Stimulated activated CD4-positive, alpha-beta T cell treated with anti-CD3 and anti-CD28 coated beads, Interleukin-12 subunit alpha, Interleukin-12 subunit beta, amount 100 ng/mL, for 48 hours (primary cell): ENCODE measurements at places on chromosomes 16 and 17.

DNA sequence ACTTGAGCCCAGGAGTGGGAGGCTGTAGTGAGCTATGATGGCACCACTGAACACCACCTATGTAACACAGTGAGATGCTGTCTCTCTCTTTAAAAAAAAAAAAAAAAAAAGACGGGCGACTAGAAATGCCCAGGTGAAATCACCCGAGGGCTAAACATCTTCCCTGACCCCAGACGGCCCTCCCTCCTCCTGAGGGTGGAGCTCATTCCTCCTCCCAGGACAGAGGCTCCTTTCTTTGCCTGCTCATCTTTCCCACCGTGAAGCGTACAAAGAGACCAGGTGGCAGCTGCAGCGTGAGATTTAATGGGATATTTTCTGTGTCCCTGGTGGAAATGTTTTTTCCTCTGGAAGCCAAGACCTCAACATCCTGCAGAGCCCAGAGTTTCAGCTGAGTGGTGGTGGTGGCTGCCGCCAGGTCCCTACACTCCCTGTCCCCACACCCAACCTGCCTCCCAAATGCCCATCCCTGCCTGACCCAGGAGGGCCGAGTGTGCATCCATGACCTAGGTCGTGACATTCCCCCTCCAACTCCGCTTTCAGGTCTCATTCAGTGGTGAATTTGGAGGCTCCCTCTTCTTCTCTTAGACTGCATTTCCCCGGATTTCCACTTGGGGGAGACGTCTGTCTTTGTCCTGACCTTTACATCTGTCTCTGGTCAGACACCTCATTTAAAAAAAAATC is 14.4 kb upstream of the GPRC5B start:
- no peak for DNase-seq

DNA sequence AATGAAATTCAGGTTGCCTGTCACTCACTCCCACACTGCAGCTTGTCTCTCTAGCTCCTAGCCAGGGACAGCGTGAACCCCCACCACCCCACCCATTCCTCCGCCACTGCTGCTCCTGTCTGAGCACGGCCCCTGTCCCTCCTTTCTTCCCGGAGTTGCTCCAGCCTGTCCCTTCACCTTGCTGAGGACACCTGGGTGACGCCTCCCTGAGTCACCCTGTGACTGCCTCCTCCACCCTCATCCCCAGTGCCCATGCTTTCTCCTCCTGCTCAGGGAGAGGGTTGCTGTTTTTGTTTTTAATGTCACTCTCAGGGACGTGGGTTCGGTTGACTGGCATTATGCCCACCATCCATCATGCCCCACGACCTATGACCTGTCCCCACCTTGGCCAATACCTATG is 25.8 kb upstream of the NAT9 start:
- no peak for DNase-seq

GRCh38 chr17:70604854-70605253 is 435.5 kb downstream of the KCNJ2 start:
- no peak for DNase-seq

- DNase-seq, result no peak
Observed at GRCh38 chr16:27572711-27573110, 22.8 kb downstream of the KATNIP start.

DNA sequence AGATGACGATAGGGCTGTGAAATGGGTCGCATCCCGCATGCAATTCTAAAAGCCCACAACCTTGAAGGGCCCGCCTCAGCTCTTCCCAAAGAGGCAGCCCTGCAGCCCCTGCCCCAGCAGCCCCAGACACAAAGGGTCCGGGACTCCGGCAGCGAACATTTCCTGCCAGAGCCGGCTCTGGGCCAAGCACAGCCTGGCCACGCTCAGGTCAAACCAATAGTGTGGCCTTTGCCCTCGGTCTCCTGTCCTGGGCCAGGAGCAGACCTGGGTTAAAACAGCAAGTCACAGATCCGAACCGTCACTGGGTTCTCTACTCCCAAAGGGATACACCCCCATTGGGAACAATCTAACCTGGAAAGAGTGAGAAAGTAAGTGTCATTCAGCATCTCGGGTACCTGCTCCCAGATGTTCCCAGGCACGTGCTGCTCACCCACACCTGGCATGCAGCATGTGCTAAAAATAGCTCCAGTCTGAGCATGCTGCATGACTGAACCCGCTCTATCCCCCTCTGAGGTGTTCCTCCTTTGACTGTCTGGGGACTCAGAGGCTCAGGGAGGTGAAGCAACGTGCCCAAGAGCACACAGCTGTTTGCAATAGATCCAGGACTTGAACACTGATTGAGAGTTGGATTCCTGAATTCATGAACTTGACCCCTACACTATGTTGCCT is 22.2 kb upstream of the ATP2A3 start:
- no peak for DNase-seq

DNA sequence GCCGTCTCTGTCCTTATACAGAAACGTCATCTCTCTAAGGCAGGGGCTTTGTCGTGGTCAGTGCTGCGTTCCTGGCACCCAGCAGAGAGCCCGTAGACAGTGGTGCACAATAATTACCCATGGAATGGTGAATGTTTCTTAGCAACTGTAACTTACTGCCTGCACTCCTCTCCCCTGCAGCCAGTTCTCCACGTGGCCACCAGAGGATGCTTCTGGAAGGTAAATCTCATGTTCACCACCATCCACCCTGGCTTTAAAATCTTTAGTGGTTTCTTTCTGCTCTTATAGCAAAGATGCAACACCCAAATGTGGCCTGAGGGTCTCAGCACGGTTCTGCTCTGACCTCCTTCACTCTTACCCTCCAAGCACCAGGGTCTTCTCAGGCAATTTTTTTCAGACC is 150.8 kb downstream of the GRIN2A start:
- no peak for DNase-seq
